Glomerular endothelial cell (primary cell): ENCODE measurements at places on chromosomes 6 and 20. TPM values are rescaled to one million over a fixed set of nuclear protein-coding genes. Genes with fewer than 3 reads are reported as not detected.

Gene CALHM5
- total RNA-seq = 4.8 and 5.5 TPM in 2 replicates

GRCh38 chr6:119442776-119443184 is 93.2 kb upstream of the MAN1A1 start:
- DNase-seq = no peak

DNA sequence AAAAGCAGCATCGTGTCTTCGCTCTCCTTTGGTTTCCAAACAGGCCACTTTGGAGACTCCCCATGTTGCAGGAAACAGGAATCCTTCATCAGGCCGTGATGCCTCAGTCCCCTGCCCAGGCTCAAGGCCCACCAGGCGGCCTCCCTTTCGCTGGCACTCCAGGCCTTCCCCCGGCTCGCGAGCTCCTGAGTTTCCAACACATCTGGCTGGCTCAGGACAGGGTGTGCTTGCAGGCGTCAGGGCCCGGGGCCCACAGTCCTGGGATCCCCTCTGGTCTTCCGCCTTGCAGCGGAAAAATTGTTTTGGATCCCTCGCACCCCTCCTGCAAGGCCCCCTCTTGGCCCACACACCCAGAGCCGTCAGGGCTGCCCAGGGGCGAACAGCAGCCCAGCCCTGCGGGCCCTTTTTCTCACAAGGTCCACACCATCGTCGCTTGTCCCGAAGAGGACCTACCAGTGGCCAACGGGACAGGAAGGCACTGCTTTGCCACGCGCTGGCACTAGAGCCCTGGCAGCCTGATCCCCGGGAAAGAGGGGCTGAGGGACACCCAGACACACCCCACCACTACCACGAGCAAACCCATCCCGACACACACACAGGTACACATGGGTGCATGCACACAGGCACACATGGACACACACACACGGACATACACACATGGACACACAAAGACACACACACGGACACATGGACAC is 1930.9 kb upstream of the DEFB115 start:
- no peak for DNase-seq

DNA sequence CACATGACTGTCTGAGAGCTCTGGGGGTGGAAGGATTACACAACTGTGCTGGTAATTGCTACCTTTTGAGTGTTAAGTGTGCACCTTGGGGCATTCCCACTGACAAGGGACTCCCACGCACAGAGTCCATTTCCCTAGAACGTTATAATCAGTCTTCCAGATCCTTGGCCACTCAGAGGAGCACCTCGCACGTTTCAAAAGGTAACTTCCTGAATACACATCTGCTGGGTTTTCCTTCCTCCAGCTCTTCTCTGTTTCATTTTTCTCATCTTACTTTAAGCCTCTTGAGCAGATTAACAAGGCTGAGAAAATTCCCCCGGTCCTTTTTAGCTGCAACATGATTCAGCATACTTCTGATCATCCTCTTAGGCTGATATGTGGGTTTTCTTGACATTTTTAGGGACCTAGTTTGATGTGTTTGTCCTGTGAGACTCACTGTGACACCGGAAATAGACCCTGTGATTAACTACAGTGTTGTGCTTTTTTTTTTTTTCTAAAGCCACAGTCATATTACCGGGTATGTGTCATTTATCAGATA is 98.4 kb upstream of the DUSP22 start:
- no peak for DNase-seq

- DNase-seq = no peak
Observed at GRCh38 chr20:62008643-62009183, 57.0 kb downstream of the TAF4 start.

Gene NKX2-2
- not detected in 2 replicates for total RNA-seq

GRCh38 chr6:129767776-129768485 is 58.0 kb upstream of the ARHGAP18 start:
- DNase-seq = no peak

- DNase-seq = no peak
Observed at GRCh38 chr6:21771626-21772320, 178.2 kb downstream of the SOX4 start.

GRCh38 chr20:33209789-33210188 is 7.4 kb upstream of the BPIFA3 start:
- DNase-seq = peak; percentile 16
